ENCODE measurements at places on chromosomes 6 and 20.

DNA sequence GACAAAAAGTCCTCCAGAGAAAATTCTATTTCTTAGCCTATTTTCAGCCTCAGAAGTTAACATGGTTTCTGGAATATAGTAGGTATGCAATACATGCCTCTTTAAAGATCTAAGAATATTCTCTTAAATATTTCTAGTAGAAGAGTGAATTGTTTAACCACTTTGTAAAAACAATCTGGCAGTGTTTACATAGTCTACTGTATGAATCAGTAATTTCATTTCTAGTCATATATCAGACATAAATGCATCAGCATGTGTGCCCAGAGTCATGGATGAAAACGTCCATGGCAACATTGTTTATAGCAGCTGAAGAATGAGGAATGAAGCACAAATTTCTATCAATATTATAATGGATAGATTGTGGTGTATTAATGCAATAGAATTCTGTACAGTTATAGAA is 124.9 kb downstream of the NKAIN2 start:
- no peaks in the 10 kb centered on the region for H3K27me3 ChIP-seq
- no peak overlapping the region for H3K27ac ChIP-seq
- no peak for DNase-seq

GRCh38 chr20:13862245-13862644 is 77.4 kb downstream of the NDUFAF5 start:
- H3K27ac ChIP-seq, result no peak overlapping the region
- DNase-seq, result no peak
- no peaks in the 10 kb centered on the region for H3K36me3 ChIP-seq
- H3K27me3 ChIP-seq, result no peaks in the 10 kb centered on the region
- no peak overlapping the region for H3K4me3 ChIP-seq
- no peaks in the 10 kb centered on the region for H3K4me1 ChIP-seq

DNA sequence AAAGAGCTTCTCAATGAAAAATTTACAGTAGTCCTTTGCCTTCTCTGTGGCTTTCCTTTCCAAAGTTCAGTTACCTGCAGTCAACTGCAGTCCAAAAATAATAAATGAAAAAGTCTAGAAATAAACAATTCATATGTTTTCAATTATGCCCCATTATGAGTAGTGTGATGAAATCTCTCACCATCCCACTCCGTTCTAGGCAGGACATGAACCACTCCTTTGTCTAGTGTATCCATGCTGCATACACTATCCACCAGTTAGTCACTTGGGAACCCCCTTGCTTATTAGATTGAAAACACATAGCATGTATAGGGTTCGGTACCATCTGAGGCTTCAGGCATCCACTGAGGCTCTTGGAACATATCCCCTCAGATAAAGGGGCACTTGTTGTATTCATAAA is 80.6 kb upstream of the EYA4 start:
- no peaks in the 10 kb centered on the region for H3K27me3 ChIP-seq
- H3K4me1 ChIP-seq, result no peaks in the 10 kb centered on the region
- H3K36me3 ChIP-seq, result no peaks in the 10 kb centered on the region

DNA sequence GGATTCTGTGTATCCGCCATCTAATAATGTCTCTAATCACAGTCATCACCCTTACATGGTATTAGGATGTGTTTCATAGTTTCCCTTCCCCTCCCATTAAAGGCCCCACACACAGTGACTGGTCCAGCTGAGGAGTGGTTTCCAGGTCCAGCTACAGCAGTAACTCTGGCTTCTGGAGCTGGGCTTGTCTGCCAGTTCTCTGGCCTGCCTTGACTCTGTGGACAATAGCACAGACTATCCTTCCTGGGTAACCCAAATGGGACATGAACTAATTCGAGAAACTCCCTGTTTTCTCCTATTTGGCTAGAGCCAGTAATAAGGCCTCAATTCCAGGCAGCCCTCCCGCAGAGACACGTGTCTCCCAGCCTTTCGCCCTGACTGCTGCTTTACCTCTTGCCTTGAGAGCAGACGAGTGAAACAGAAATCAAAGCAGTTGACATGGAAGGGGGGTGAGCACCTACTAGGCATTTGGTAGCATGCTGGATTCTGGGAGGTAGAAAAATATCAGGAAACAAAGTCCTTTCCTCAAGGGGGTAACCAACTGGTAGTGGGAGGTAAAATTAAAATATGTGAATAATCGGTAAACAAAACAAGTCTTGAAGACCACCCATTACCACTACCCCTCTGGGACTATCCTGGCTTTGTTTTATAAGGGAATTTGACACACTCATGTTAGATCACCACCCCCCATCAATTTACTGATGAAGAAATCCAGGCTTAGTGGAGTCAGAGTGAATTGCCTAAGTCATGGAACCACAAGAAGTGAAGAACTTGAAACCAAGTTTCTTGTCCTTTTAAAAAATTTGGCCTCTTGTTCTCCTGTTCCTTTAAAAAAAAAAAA is 1.2 kb downstream of the TRAF3IP2 start:
- H3K4me1 ChIP-seq, result peaks cover 16% of the 10 kb centered on the region
- H3K27me3 ChIP-seq, result no peaks in the 10 kb centered on the region
- no peak overlapping the region for H3K27ac ChIP-seq
- peak overlapping the region; percentile 74 for H3K4me3 ChIP-seq
- no peaks in the 10 kb centered on the region for H3K36me3 ChIP-seq
